Fibroblast of pulmonary artery (primary cell): ENCODE measurements at places on chromosomes 12 and 14.

DNA sequence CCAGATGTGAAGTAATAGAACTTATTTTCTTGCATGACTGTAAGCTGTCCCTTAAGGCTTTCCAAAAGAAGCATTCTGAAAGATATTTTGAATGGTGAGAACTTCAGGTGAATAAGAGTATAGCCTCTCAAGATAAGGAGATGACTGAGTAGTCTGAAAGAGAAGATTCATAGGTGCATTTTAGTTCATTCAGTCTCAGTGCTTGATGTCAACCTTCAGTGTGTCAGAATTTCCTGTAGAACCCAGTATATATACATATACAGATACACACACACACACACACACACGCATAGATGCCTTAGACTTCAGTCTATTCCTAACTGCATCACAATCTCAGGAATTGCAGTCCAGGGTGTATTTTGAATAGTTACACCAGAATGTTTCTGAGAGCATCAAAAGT, 7.4 kb downstream of the BICDL1 start:
- DNase-seq: no peak

GRCh38 chr14:50363714-50364111, 33.0 kb downstream of the CDKL1 start:
- peak; percentile 52 for DNase-seq

DNA sequence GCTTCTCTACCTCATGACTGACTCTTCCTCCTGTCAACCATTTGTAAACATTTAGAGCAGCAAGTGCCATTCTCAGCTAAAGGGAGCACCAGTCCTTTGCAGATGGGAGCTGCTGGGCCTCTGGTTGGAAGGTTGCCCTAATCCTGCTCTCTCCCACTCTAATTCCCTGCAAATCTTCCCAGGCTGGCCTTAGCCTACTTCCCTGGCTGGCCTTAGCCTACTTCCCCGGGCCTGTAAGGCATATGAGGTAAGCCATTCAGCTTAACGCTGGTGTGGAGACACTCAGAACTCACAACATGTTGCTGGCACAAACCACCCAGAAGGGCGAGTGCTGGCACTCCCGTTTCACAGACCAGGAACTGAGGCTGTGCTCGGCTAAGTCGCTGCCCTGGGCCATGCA, 69.0 kb downstream of the CPSF2 start:
- no peak for DNase-seq

GRCh38 chr12:79067977-79068376, 203.4 kb downstream of the SYT1 start:
- DNase-seq: no peak

DNA sequence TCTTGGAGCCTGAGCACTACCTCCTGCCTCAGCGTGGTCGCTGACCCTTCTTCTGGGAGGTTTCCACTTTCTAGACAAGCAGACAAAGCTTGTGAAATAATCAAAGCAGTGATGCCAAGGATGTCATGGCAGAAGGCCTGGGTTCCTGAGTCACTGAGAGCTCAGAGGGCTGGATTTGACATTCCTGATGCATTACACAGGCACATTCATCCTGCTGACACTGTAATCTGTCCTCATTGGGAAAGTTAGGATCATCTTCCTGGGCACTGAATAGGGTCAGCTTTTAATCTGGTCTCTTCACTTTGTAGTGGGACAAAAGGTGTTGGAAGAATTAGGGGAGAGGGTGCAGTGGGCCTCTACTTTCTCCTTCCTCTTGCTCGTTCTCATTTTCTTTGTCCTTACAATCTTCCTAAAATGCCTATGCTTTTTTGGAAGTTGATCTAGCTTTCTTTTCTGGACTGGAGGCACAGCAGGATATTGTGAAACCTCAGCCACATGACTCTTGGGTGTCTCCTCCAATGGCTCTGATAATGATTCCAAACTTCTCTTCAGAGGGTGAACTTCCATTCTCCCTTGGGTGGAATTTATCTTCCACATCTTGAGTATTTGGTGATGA, 29.6 kb downstream of the EEA1 start:
- peak; percentile 99 for DNase-seq

DNA sequence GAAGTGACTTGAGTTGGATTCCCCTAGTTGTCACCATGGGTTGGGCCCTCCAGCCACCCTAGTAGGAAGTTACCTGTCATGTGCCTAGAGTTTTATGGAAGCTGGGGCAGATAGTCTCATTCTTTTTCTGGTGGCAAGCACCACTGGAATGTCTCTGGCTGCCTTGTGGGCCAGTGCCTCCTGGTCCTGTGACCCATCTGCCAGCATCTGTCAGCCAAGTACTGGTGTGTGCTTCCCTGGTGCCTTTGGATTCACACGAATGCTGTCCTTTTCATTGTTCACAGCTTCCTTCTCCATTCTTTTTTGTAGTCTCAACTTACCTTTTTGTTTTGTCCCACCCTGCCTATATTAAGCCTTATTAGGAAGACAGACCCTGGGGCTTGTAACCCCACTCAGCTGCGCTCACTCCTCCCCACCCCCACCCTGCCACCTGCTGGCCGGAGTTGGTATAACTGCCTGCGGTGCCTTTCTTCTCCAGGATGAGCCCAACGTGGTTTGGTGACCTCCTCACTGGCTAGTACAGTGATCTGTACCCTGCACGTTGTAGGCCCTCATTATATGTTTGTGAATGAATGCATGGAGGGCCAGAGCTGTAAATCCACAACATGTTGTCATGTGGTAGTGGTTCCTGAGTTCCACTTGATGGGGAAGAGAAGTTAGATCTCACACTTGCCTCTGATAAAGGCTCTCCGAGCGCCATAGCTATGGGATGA, 125.7 kb downstream of the TSPAN9 start:
- peak; percentile 39 for DNase-seq

GRCh38 chr12:58465418-58465817, 454.9 kb downstream of the LRIG3 start:
- no peak for DNase-seq

DNA sequence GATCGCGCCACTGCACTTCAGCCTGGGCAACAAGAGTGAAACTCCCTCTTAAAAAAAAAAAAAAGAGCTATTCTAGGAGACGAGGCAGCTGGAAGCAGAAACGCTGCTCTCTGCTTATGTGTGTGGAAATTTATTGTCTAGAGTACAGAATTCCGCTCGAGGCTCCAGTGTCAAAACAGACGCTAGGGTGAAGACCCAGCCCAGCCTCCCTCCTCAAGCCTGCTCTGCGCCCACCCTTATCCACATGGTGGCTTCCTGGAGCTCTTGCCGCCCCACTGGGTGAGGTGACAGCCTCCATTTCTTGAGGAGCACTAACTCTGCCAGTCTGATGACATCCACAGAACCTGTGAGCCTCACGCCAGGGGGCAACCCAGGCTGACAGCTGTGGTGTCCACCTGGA, 49.5 kb upstream of the DLK1 start:
- no peak for DNase-seq

GRCh38 chr12:19095756-19096480, 33.6 kb upstream of the PLEKHA5 start:
- peak; percentile 48 for DNase-seq

- DNase-seq: no peak
These were observed 43.1 kb upstream of the GXYLT1 start for GRCh38 chr12:42187799-42188198.

- DNase-seq: peak; percentile 58
These were observed 2.1 kb upstream of the PLEK2 start for GRCh38 chr14:67413806-67414769.

DNA sequence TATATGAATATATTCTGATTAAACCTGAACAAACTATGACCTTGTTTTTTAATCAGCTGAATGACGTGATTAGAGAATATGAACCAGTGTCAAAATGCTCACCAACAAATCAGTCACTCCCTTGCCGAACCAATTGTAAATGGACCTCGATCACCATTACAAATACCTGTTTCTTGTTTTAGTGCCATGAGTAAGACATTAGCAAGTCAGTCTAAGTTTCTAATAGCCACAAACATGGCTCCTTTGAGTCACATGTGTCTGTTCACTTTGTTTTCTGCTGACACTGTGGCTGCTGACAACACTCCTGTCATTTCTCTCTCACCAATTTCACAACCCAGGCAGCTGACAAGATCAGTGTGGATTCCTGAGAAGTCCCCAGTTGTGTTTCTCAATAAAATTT, 286.2 kb upstream of the MDGA2 start:
- no peak for DNase-seq

DNA sequence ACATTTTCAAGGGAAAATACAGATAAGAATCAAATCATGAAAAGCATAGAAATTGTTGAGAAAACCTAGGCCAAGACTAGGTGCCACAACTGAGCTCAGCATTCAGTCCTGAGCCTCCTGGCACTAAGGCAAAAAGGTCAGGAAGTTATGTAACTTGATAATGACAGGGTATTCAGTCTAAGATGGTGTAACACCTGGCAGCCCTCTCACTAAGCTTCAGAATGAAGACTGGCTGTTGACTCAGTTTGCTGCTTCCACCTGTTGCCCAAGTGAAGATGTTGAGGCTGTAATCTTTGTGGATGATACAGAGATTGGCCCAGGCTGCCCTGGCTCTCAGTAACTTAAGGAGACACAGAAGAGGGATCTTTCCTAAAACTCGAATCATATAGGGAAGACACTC, 19.6 kb downstream of the PROX2 start:
- DNase-seq: no peak

DNA sequence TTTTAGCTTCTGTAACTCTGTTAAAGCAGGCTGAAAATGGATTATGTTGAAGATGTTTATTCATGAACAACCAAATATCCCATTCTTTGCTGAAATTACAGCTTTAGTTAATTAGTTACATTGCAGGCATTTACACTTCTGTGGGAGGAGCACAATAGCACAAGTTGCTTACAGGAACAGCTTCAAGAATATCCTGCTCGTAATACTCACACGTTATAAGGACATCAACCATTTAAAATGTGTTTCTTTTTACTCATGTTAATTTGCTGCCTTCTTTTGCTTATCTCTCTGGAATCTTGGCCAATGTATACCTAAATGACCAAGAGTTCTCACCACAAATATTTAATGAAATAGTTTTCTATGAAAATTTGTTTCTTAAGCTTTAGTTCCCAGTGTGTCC, 305.2 kb upstream of the SYT1 start:
- DNase-seq: no peak

DNA sequence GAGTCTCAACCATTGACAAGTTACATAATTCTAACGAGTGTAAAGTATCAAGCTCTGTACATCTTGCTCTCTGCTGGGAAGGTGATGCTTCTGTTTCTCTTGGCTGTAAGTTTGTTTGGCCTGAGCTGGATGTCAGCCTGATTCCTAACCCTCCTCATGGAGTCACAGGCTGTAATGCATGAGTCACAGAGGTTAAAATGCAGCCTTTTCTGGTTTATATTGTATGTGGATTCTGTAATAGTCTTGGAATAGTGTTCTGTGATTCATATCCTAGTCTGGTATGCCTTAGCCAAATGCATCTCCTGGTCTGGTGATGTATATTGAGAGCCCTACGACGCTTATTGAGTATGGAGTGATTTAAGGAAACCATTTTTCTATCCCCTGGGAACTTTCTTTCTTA, 104.5 kb upstream of the FRMD6 start:
- peak; percentile 99 for DNase-seq
